ENCODE measurements at places on chromosomes 2 and 18.

DNA sequence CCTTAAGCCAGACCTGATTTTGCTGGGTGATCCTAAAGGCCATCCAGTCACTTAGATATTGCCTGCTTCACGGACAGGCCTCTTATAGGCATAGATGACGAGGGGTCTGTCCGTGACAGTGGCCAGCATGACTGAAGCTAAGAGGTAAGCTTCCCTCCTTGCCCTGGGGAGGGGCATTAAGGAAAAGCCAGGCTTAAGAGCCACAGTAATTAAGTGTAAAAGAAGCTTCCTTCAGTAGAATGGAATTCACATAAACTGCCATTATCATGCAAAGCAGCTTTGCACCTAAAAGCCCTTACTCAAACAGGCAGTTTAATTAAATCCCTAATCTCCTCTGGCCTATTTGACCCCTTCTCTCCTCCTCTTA lies 99.4 kb upstream of the PKDCC start:
- DNase-seq, result no peak

DNA sequence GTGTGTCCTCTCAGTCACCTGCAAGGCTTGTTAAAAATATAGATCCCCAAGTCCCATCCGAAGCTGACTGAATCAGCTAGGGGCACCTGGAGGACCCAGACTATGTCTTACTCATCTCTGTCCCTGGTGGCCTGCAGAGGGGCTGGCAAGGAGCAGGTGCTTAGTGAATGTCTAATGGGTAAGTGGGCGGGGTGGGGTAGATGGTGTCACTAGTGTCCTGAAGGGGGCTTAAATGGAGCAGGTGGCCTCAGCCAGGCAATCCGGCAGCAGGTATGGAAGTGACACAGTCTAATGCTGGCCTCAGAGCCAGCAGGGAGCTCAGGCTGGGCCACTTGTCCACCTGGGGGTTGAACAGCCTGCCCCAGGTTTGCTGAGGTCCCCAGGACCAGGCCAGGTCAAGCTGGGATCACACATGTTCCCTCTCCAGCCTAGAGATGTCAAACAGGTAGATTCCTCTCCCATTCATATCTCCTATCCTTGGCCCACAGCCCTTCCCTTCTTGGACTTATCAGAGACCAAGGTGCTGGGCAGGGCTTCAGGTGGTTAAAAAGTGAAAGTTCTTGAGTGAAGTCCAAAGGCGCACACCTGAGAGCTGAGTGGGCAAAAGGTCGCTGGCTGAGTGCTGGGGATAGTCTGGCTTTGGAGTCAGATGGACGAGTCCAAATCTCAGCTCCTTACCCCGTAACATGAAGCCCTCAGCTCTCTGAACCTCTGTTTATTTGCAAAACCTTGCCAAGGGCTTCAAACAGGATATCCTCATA lies 1.7 kb downstream of the STEAP3 start:
- no peak for DNase-seq

DNA sequence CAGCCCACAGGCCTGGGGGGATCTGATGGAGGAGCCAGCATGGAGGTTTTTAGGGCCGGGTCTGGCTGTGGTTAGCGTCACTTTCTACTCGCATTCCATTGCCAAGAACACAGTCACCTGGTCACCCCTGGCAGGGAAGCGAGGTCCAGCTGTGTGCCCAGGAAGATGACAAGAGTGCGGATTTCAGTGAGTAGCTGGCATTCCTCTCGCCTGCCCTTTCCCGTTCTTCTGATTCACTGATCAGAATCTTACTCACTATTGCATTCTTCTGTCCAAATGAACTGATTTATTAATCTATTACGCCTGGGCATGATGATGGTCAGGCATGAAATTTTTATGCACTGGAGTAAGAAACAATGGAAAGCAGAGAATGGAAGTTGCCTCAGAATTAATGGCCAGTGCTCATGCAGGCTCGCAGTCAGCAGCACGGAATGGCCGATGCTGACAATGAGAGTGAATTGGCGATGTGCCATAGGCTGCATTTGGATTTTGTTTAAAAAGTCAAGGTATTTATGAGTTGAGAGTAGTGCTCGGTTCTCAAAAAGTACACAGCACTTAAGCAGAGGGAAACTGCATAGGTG lies 76.4 kb upstream of the MGAT5 start:
- no peak for DNase-seq

GRCh38 chr2:151063271-151063670 lies 198.4 kb downstream of the RBM43 start:
- no peak for DNase-seq

DNA sequence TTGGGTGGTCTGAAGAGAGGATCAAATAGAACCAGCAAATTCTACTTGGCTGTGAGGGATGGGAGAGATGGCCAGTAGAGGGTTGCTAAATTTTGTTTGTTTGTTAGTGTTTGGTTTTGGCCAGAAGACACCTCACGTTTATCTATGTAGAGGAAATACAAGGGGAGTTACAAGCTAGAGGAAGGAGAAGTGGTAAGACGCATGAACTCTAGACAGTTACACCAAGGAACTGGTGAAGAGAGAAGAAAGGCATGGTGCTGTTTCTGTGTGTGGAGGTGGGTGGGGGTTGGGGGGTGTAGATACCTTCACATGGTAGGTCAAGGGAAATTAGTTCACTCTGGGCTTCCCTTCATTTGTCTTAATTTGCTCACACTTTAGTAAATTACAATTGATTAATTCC lies 25.6 kb downstream of the RASGRP3 start:
- DNase-seq, result no peak

- no peak for DNase-seq
These were observed 161.9 kb upstream of the SIX2 start for GRCh38 chr2:45171136-45171501.

DNA sequence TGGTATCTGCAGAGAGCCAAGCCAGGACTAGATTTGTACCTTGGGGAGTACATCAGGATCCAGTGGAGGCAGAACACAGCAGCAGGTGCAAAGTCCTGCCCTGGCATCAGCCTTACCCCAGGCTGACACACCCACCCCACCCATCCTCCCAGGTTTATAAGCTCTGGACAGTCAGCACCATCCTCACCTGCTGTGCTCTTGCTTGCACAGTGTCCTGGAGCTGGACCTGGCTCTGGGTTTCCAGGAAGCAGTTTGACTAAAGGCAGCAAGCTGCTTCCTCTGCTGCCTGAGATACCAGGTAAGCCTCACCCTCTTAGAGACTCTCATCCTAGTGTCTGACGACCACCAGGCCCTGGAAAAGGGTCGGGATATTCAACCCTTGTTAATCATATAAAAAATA lies at the start of gene SULT1C3:
TSS of gene SULT1C3 (plus strand) at position 183 of the 400 bp plus-strand sequence. CDS start 7,227 bp downstream, outside the sequence.
- no peak for DNase-seq

GRCh38 chr2:45013229-45014015 lies 4.2 kb upstream of the SIX2 start:
- no peak for DNase-seq

DNA sequence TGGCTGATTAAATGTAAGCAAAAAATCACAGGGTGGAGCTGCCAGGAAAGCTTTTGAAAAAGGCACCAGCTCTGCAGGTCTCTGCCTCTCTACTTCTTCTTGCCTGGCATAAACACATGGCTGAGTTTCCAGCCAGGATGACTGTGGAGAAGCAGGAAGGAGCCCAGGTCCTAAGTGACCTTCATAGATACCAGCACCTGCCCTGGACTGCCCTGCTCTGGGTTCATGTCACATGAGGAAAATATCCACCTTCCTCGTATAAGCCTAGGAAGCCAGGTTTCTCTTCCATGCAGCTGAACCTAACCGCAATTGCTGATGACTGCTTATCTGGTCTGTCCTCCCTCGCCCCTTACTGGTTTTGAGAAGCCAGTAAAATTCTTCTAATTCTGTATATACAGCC lies 47.8 kb upstream of the CREB1 start:
- DNase-seq, result no peak

- DNase-seq, result no peak
These were observed 134.8 kb upstream of the DOCK10 start for GRCh38 chr2:225177098-225177497.

GRCh38 chr2:10900216-10901109 lies 11.3 kb upstream of the KCNF1 start:
- peak; percentile 2 for DNase-seq

DNA sequence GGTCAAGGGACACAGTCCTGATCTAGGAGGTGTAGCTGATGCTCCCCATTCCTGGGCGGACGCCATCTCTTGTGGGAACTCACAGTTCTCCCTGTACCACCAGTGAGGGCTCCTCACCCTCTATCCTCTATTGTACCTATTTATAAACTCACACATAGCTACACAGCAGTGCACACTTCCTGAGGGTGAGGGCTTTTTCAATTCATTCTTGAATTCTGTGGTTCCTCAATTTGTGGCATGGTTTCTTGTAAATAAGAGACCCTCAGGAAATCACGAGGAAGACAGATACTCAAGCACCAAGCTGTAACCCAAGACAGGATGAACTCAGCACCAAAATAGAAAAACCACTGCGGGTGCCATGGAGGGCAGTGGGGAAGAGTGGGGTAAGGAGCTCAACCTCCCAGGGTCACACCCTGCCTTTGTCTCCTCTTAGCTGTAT lies 245.9 kb upstream of the PXDN start:
- no peak for DNase-seq

DNA sequence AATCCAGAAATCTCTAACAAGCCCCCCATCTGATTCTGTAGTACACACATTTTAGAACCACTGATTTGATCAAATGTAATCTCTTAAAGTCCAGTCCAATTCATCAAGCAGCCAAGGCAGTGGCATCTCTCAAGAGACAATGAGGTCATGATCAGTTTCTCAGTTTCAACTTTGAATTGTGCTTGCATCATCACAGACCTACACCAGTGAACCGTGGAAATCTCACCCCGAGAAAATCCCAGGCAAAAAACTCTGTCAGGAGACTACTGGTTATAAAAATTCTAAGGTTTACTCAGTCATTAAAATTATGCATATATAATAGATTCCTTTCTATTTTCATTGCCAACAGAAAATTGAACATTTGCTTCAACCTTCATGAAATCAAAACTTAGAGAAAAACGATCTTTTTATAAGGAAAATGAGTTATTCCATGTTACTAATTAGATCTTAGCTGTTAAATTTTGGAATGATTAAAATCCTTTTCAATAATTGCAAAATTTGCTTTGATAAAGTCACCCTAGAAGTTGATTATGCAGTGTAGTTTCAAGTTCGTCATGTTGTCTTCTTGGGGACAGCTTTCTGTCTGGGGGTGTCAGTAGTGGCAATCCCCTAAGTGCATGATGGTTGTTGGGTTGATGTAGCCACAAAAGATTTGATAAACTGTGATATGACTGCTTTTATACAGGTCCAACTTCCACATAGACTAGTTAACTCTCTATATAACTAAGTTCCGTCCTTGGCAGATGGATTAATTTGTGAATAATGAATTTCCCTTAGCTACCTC lies 235.0 kb downstream of the CAMKMT start:
- DNase-seq, result no peak

DNA sequence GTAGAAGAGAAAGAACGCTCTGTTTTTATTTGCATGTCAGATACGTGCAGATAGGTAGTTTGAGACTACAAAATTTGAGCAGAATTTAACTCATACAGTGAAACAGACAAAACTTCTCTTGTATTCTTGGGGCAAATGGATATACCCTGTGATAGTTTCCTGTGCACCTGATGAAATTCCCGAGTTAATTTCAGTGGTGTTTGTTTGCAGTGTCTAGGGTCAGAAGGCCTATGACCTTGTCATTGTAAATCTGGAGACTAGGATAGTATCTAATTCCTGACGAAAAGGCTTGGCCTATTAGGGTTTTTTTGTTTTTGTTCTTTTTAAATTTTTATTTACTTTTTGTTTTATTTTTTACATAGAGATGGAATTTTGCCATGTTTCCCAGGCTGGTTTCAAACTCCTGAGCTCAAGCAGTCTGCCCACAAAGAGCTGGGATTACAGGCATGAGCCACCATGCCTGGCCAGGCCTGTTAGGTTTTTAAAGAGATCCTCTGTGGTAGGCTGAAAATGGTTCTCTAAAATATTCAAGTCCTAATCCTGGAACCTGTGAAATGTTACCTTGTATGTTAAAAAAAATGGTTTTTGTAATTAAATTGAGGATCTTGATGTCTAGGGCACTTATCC lies 17.6 kb downstream of the LCLAT1 start:
- no peak for DNase-seq

DNA sequence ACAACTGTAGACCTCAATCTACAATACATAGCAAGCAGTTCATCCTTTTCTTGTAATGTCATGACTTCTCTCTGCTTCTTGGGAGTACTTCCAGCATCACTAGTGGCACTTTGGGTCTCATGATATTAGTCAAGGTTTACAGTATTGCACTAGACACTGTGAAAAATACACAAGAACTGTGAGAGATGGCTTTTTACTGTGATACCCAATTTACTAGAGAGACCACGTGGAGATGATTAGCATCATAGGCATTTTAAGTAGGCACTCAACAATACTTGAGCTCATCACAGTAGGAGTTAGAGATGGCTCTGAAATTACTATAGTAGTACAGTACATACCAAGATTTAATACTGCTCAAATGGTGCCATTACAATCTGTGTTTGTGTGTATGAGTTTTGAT lies 112.8 kb upstream of the EML6 start:
- no peak for DNase-seq

DNA sequence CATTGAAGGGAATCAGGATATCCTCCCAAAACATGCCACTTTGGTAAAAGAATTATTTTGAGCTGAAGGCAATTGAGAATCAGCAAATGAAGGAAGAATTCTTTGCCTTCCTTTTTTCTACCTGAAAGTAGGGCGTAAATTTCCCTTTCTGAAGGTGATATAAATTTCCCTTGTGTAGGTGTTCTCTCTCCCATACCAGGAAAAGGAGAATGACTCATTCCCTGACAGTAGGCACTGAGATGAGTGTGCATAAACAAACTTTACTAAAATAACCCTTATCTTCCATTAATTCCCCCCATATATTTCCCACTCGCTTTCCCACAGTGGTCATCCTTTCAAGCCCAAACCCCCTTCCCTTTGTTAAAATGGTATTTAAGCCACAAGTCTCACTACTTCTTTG lies 1339.0 kb downstream of the LRP1B start:
- no peak for DNase-seq

DNA sequence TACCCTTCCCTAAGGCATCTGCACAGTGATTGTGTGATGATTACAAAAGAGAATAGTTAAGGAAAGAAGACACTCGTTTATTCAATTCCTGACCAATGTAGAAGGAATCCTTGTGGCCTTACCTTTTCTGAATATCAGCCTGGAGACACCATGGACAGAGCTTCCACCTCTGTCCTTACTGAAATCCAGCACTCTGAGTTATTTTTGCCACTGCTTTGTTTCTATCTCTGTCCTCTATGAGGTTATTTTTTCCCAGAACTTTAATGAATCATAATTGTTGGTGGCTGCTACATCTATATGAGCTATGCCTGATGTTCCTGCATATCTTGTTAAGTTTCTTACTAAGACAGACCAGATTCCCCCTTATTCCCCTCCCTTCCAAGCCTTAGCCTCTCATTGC lies 275.1 kb downstream of the SETBP1 start:
- no peak for DNase-seq
